ENCODE measurements at places on chromosomes 12 and 14.

DNA sequence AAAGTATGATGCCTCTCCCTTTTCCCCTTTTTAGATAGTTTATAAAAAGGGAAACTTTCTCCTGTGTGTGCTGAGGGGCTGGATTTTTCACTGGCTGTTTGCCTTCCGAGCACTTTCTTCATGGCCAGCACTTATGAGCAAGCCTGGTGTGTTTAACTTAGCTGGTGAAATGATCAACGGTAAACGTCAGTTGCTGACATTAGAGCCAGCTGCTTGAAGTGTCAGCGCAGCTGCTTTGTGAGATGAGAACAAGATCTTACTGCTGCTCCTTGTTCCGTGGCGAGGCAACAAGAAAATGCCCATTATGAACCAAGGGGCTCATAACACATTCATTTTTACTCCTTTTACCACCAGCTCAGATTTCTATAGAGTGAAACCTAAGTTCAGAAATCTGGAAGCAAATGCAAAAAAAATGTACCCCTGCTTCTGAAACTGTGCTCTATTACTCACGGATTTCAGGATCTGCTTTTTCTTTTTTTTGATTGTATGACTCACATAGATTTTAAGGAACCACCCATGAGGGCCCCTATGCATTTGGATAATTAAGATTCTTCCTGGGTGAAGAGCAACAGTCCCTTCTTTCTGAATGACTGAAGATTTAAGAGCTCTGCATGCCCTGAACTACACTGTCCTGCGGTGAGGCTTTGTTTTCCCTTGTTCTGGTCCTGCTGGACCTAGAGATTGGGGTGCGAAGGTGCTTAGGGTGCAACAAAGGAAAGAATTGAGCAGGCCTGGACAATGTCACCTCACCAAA lies 74.3 kb upstream of the CPM start:
- H3K27me3 ChIP-seq, result no peaks in the 10 kb centered on the region
- no peak overlapping the region for H3K27ac ChIP-seq
- no peaks in the 10 kb centered on the region for H3K4me1 ChIP-seq
- no peak overlapping the region for H3K4me3 ChIP-seq
- no peak for DNase-seq

DNA sequence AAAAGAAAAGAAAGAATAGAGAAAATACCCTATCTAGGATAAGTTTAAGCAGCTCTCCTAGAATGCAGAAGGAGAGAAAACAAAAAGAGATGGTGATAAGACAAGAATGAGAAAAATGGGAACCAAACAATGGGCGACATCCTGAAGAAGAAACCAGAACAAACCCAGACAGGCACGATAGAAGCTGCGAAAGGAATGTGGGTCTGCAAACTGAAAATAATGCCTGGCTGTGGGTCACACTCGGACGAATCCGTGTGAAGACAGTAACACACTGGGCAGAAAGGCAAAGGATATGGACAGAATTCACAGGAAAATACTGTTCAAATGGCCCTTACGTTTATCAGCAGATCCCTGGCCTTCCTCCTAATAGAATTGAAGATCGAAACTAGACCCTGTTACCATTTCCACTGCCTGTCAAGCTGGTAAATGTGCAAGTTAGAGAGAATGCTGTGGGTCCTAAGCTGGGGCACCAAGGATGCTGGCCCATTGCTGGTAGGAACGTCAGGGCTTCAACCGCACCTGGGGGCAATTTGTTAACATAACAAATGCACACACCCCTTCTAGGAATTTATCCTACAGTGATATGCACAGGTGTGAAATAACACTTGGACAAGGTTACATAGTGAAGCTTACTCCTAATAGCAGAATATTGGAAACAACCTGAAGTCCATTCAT lies 117.5 kb upstream of the RFLNA start:
- H3K4me1 ChIP-seq, result no peaks in the 10 kb centered on the region
- no peak overlapping the region for H3K27ac ChIP-seq
- H3K36me3 ChIP-seq, result no peaks in the 10 kb centered on the region
- peaks cover 4% of the 10 kb centered on the region for H3K27me3 ChIP-seq

- DNase-seq, result no peak
- no peaks in the 10 kb centered on the region for H3K27me3 ChIP-seq
- no peaks in the 10 kb centered on the region for H3K4me1 ChIP-seq
- H3K27ac ChIP-seq, result no peak overlapping the region
- H3K4me3 ChIP-seq, result no peak overlapping the region
These were observed 58.8 kb downstream of the ADGRD1 start for GRCh38 chr12:131012279-131013069.

GRCh38 chr12:104553421-104553820 lies 96.7 kb downstream of the CHST11 start:
- H3K4me1 ChIP-seq, result peaks cover 25% of the 10 kb centered on the region
- peaks cover 4% of the 10 kb centered on the region for H3K36me3 ChIP-seq
- H3K27me3 ChIP-seq, result no peaks in the 10 kb centered on the region
- no peak for DNase-seq

DNA sequence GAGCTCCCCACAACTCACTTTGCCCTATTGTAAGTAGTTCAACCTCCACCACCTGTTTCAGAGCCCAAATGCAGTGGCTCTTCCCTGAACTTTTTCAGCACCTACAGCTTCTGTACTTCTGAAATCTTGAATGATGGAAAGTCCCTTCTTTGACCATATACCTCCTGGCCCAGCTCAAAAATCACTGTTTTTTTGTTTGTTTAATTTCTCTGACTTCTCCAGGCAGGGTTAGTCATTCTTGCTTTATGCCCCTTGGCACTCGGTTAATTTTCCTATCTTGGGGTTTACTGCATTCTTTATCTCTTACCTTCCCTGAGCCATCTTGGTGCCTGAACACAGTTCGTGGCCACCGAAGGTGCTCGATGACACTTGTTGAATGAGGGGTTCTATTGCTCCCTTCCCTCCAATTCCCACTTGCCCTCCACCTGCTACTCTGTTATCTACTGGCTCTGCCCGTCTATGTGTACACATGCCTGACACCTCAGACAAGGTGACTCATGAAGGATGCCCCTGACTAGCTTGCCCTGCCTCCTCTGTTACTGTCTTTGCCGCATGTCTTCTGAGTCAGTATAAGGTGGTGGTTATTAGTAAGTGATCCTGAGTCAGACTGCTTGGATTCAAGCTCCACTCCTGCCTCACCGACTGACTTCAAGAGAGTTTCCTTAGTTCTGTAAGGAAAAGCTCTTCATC lies 4.4 kb downstream of the AMHR2 start:
- H3K27me3 ChIP-seq, result no peaks in the 10 kb centered on the region
- no peak for DNase-seq
- H3K27ac ChIP-seq, result no peak overlapping the region
- H3K4me1 ChIP-seq, result no peaks in the 10 kb centered on the region
- no peaks in the 10 kb centered on the region for H3K36me3 ChIP-seq

DNA sequence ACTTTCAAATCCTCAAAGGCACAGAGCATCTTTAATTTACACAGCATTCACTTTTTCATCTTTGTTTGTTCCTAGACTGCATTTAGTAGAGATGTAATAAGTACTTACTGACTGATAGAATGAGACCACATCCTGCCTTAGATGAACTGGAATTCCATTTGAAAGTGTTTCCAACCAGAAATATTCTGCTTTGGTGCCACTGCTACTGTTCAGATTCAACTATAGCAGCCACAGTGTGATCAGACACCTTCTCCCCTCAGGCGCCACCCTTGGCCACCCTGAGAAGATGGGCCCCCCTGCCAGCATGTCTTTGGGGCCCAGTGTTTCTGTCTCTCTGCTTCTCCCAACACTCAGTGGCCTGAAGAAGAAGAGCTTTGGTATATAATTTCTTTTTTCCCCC lies 449.1 kb downstream of the RAD51B start:
- no peak for DNase-seq
- peak overlapping the region; percentile 94 for H3K27ac ChIP-seq
- H3K27me3 ChIP-seq, result no peaks in the 10 kb centered on the region
- peaks cover 94% of the 10 kb centered on the region for H3K4me1 ChIP-seq

- no peak for DNase-seq
- peak overlapping the region; percentile 95 for H3K27ac ChIP-seq
- no peaks in the 10 kb centered on the region for H3K27me3 ChIP-seq
- H3K36me3 ChIP-seq, result peaks cover 3% of the 10 kb centered on the region
- H3K4me1 ChIP-seq, result peaks cover 26% of the 10 kb centered on the region
- peak overlapping the region; percentile 97 for H3K4me3 ChIP-seq
These were observed 510 bp downstream of the EIF2S1 start for GRCh38 chr14:67360470-67361206.

DNA sequence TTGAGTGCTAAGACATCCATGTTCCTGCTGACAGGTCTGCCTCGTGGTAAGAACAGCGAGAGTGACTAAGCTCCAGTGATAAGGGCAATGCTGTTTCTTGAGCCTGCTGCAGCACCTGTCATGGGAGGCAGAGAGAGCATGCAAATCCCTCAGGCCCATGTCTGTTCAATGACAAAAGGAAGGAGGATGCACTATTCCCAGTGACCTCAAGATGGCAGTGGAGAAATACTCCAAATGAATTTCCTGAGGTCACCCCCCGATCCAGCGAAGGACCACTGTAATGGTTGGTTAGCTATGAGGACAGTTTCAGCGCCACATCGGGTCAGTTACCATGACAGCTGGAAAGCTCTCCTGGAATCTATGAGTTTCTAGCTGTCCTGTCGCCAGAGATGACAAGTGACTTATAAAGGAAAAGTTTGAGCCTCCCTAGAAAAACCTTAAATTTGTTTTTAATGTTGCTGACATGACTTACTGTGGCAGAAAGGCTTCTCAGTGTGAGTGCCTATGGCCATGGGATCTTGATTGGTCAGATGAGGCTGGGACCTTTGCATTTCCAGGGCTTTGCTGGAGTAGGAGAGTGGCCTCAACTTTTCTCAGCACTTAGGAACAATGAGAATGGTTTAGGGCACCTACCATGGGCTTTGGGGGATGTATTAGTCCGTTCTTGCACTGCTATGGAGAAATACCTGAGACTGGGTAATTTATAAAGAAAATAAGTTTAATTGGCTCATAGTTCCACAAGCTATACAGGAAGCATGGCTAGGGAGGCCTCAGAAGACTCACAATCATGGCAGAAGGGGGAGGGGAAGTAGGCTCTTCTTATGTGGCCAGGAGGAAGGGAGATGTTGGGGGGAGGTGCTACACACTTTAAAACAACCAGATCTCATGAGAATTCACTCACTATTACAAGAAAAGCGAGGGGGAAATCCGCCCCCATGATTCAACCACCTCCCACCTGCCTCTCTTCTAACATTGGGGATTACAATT lies 88.0 kb upstream of the TMEM260 start:
- DNase-seq, result peak; percentile 63
- H3K27me3 ChIP-seq, result no peaks in the 10 kb centered on the region
- H3K27ac ChIP-seq, result no peak overlapping the region
- no peak overlapping the region for H3K4me3 ChIP-seq
- no peaks in the 10 kb centered on the region for H3K36me3 ChIP-seq

- no peaks in the 10 kb centered on the region for H3K36me3 ChIP-seq
- no peak overlapping the region for H3K4me3 ChIP-seq
- DNase-seq, result no peak
- H3K27ac ChIP-seq, result no peak overlapping the region
These were observed 146.4 kb downstream of the EMP1 start for GRCh38 chr12:13342971-13343370.

GRCh38 chr12:100840748-100841147 lies 46.2 kb downstream of the ANO4 start:
- no peaks in the 10 kb centered on the region for H3K27me3 ChIP-seq
- peaks cover 5% of the 10 kb centered on the region for H3K4me1 ChIP-seq
- H3K4me3 ChIP-seq, result no peak overlapping the region
- no peaks in the 10 kb centered on the region for H3K36me3 ChIP-seq
- DNase-seq, result no peak

DNA sequence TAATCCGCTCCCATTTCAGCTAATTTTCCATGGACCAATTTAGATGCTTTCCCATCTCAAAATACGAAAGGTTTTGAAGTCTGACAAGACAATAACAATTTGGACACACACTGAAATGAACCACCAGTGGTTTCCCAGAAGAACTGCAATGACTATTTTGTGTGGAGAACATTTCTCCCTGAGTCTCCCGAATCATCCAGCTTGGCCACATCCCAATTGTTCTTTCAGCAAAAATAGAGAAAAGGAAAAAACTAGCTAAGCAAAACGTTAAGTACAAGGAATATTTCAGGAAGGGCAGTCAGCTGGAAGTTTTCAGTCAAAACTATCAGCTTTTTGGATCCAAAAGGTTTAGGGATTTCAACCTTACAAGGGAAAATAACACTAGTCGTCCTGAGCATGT lies 390.6 kb downstream of the KCNH5 start:
- H3K27ac ChIP-seq, result no peak overlapping the region
- no peak for DNase-seq
- H3K4me1 ChIP-seq, result no peaks in the 10 kb centered on the region

GRCh38 chr12:52432559-52433207 lies 1.5 kb downstream of the KRT75 start:
- no peaks in the 10 kb centered on the region for H3K36me3 ChIP-seq
- no peak for DNase-seq
- H3K4me3 ChIP-seq, result no peak overlapping the region

DNA sequence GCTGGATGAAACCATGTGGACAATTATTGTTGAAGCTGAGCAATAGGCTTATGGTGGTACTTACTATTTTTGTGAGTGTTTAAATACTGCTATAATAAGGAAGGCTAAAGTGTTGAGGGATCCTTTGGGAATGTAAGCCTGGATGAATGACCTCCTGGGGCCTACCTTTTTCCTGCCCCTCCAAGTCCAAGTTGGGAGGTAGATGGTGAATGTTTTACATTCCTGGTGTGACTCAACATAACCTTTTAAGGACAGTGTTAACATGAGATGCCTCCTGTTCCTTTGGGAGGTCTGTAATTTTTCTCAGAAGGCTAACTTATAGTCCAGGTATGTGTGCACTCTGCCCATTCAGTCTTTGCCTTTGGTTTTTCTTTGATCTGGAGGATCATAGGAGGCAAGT lies 315.9 kb downstream of the NRXN3 start:
- H3K4me3 ChIP-seq, result no peak overlapping the region
- H3K27ac ChIP-seq, result no peak overlapping the region
- no peaks in the 10 kb centered on the region for H3K4me1 ChIP-seq
- H3K36me3 ChIP-seq, result no peaks in the 10 kb centered on the region

- H3K36me3 ChIP-seq, result peaks cover 2% of the 10 kb centered on the region
- no peak overlapping the region for H3K4me3 ChIP-seq
- no peaks in the 10 kb centered on the region for H3K27me3 ChIP-seq
- no peaks in the 10 kb centered on the region for H3K4me1 ChIP-seq
- H3K27ac ChIP-seq, result no peak overlapping the region
These were observed 32.9 kb downstream of the ADIPOR2 start for GRCh38 chr12:1723721-1724120.
